ENCODE measurements at places on chromosomes 4 and X.

- no peak for DNase-seq
Measured at GRCh38 chr4:15756361-15756861, 21.7 kb upstream of the CD38 start.

- no peak for DNase-seq
Measured at GRCh38 chr4:188434643-188435042, 295.4 kb downstream of the TRIML1 start.

DNA sequence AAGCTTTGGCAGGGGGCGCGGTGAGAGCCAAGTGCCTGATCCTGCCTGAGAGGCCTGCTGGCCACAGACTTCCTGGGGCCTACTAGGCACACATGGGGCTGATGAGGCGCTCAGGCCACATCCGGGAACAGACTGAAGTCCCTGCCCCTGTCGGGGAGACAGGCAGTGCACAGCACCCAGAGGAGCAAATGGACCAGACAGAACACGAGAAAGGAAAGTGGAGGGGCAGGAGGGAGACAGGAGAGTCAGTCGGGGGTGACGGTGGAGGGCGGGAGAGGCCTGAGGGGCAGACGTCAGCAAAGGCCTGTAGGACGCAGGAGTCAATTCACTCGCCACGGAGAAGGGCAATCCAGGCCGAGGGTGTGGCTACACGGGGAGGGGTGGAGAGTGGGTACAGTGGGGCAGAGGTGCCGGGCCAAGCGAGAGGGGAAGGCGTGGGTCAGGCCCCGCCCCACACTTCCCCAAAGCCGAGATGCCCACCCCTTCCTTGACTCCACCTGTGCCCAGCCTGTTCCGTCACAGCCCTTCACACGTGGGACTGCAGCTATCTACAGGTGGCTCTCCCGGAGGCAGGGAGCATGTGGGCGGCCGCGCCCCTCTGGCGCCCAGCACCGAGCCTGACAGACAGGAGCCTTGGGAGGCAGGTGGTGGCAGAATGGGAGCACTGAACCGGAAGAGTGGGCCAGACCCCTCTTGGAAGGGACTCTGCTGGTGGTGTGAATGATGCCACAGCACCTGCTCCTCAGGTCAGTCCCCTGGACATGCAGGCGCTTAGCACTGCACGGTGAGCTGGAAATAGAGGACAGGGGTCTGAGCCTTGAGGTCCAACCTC, 20.5 kb downstream of the NOP14 start:
- no peak for DNase-seq

DNA sequence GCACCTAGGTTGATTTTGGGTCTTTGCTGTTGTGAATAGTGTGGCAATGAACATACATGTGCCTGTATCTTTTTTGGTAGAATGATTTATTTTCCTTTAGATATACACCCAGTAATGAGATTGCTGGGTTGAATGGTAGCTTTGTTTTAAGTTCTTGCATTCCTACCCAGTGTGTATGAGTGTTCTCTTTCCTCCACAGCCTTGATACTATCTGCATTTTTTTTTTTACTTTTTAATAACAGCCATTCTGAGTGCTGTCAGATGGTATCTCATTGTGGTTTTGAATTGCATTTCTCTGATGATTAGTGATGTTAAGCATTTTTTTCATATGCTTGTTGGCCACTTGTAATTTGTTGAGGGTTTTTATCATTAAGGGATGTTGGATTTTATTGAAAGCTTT, 351.8 kb upstream of the GNPDA2 start:
- DNase-seq = no peak

GRCh38 chr4:43242606-43243005, 350.1 kb downstream of the GRXCR1 start:
- DNase-seq = no peak

GRCh38 chrX:13121020-13121555, 76.7 kb upstream of the FAM9C start:
- no peak for DNase-seq

GRCh38 chr4:151315212-151315886, 10.1 kb downstream of the SH3D19 start:
- no peak for DNase-seq

- no peak for DNase-seq
Measured at GRCh38 chr4:48481581-48481980, 1.6 kb upstream of the SLC10A4 start.

GRCh38 chrX:119503484-119503861, 35.2 kb downstream of the SLC25A5 start:
- DNase-seq = no peak

DNA sequence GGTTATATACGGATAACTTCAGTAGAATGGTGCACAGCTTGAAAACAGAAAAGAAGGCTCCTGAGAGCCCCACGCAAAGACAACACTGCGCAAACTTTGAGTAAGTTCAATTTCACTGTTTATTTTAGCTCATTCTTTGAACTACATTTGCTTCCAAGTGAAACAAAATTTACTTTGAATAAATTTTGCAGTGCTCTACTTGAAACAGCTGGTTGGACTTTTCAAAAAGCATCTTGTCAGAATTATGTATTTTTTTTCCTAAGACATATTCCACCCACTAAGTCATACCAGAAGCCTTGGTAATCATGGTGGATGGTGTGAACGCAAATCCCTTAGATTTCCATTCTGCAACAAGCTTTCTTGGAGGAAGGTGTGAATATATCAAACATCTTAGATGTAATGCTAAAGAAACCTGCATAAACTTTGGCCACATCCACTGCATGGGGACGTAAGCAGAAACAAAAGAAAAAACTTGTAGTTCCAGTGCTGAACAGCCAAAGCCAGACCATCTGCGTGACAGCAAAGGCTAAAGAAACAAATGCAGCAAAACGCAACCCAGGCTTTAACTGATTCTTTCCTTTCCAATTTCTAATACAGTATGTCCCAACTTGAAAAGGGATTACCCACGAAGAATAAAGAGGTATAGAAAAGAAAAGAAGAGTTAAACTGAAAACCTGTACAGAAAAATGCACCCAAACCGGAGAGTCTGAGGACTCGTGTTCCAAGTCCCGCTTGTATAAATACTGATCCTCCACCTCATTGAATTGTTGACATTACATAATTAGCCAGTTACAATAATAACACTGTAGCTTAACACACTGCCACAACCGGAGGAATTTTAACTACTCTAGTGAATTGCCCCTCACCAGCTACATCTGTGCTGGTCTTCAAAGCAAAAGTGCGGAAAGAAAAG, 90.9 kb downstream of the SH3RF1 start:
- DNase-seq = no peak

DNA sequence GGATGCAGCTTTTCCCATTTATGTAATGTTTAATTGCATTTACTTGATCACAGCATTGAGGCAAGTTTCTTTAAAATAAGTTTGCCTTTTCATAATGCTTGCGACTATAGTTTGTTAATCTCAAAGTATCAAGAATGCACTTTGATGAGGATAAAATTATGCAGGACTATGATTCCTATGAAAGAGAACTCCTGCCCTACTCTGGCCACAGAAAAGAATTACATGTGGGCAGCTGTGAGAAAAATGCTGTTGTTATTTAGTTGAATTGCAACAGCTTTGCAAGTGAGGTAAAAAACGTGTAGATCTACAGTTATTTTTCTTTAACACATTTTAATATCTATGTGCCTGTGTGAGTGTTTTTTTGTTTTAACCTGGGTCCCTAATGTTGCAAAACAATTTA, 12.5 kb upstream of the OSTC start:
- no peak for DNase-seq

- no peak for DNase-seq
Measured at GRCh38 chr4:102678107-102678506, 82.7 kb downstream of the MANBA start.

DNA sequence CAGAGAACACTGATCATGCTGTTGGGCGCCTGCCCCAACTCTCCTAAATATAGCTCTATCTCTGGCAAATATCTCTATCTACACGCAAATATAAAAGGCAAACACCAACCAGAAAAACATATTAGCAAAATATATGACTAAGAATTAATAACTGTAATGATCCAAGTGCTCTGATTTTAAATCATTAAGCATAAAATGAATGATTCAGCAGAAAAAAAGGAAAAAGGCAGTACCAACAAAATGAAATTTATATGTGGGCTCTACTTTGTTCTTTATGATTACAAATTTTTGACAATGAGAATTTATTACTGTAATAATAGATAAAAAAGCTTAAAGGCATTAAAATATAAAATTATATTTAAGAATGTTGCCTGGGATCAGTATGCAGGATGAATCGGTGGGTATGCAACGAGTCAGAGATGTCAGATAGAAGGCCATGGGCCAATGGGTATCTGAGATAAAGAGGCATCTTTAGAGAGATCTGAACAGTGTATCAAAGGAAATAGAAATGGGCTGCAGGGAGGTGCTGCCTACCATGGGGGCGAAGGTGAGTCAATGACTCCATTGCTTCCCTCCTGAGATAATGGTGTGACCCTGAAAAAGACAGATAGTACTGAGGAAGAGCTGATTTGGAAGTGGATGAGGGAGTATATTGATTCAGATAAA, 234.8 kb downstream of the SCFD2 start:
- DNase-seq = no peak

- DNase-seq = no peak
Measured at GRCh38 chr4:8278421-8279287, 9.1 kb downstream of the HTRA3 start.

DNA sequence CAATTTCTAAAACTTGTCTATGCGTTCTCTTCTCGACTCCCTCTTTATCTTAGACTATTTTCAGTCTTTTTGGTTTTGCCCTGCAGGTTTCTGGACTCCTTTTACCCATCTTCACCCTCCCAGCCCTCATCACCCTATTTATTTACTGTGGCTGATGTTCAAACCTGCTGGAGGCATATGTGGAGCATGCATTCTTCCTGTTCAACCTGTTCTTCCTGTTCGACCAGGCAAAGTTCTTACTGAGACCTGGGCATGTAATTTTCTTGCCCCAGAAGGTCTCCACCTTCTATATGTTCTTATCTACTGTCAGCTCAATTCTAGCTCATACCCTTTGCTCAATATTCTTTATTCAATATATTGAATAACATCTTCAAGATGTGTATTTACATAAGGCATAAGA, 69.4 kb upstream of the AGA start:
- no peak for DNase-seq

- DNase-seq = no peak
Measured at GRCh38 chr4:61067381-61067780, 132.7 kb upstream of the ADGRL3 start.

- no peak for DNase-seq
Measured at GRCh38 chr4:151638295-151638858, 122.4 kb downstream of the GATB start.

GRCh38 chrX:153688911-153689590, 1.3 kb downstream of the SLC6A8 start:
- DNase-seq = peak; percentile 79

DNA sequence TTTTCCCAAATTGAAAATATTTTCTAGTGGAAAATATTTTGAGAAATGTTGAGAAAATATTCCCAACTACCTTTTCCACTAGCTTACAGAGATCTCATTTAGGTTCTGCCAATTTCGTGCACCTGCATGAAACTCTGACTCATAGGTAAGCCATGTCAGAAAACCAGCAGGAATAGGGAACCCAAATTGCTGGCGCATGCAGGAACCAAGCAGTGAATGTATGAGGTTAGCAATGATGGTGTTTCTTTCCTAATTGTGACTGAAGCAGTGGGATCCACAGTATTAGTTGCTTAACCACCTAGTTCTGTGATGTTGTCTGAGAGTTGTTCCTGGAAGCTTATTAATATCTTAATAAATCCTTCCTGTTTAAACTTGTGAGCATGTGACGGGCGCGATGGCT, 381.0 kb upstream of the TRAM1L1 start:
- DNase-seq = no peak

GRCh38 chr4:108742451-108743420, 20.1 kb downstream of the ETNPPL start:
- DNase-seq = no peak

DNA sequence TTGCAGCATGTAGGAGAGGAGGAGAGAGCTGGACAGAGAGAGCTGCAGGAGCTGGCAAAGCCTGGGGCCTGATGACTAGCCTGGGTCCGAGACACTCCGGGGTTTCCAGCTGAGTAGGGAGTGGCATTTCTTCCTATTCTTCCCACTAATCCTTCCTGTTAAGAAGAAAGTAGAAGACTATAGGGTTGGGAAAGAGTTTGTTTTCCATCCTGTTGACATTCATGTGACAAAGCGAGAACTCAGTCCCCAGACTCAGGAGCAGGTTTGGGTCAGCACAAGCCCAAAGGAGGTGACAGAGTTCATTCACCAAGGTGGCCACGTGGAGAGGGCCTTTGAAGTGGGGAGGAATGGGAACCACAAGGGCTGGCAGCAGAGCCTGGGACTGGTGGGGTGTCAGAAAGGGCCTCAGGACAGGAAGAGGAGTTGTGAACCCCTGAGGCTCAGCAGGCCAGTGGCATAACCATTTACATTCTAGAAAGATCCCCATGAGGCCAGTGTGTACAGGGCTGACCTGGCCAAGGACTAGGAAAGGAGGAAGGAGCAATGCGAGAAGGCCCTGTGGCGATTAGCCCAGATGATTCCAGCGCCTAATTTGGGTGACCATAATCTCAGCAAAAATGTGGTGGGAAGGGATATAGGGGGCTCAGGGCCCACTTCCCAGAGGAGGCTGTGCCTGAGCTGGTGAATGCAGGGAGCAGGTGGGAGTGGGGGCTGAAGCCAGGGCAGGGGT, 3.3 kb upstream of the HAUS3 start:
- no peak for DNase-seq

DNA sequence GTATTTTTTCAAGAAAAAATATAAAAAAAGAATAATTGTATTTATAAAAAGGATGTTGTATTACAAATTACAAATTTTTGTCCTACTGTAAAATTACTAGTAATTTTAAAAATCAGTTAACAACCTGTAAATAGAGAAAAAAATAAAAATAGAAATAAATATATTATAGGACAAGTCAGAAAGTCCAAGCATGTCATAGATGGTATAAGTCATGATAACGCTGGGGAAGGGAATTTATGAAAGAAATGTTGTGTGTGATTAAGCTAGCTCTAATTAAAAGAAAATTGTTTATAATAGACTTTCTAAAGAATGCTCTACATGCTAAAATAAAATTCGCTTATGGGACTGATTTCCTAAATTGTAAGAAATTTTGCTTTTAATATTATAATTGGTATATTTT, 2329.9 kb downstream of the ARAP2 start:
- no peak for DNase-seq

DNA sequence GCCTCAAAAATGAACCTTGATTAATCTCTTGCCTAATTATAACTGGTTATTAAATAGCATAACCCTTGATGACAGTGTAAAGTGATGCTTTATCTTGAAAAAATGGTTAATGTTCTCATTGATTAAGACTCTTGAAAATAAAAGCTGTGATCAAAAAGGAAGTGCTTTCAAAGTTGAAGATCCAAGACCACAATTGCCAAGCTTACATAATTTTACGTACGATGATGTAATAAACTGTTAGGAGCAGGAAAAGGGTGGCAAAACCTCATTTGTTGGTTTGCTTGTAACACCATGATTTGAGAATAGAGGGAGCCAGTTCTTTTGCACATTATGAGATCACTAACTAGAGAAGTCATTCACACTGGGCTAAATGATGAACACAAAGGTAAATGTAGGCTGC, 322.2 kb downstream of the ADGRL3 start:
- DNase-seq = no peak

- no peak for DNase-seq
Measured at GRCh38 chr4:47972181-47972580, 44.3 kb downstream of the CNGA1 start.

GRCh38 chrX:130413415-130413814, 11.6 kb downstream of the RBMX2 start:
- no peak for DNase-seq

All from SK-N-SH (cell line).